CMK (cell line): ENCODE measurements at places on chromosomes 2 and 18.

- no peak for DNase-seq
Measured at GRCh38 chr2:129129087-129129486, 810.4 kb upstream of the HS6ST1 start.

DNA sequence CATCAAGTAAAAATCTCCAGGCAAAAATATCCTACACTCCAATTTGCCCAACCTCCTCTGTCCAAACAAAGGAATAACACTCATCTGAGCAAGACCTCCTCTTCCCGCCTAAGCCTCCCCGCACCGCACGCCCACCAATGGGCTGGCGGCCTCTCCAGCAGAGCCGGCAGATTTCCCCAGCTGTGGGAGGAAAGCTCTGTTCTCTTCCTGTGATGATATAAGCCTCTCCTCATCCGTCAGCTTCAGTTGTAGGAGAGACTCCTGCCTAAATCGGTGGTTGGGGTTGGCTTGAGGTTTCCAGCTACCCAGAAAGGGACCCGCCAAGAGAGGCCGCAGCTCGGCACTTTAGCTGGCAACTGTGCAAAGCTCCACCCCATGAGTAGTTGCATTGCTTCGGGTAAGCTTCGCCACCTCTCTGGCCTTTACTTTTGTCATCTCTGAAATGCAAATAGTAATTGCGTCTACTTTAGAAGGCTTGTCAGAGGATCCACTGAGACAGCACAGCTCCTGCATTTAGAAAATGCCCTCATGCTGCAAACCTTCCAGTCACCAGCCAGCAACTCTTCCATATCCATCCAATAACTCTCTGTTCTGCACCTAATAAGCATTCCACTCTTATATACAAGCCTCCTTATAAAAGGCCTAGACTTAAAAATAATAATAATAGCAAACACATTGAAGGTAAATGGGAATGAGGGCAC lies 146.4 kb downstream of the MYT1L start:
- no peak for DNase-seq

- no peak for DNase-seq
Measured at GRCh38 chr2:58714238-58714637, 473.1 kb upstream of the FANCL start.

DNA sequence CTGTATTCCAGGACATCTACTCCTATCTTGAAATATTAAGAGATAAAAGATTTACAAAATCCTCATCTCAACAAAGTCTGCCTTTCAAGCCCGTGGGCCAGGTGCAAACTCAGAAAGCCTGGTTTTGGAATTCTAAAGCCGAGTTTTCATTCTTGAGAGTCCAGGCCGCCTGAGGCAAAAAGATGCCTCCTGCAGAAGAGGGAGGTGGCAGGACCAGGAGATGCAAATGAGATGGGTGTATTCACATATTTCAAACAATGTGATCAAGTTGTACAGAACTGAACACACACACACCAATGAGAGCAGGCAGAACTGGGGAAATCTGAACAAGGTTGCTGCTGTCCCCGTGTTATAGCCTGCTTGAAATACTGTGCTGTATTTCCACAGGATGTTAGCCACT lies 7.7 kb upstream of the HS6ST1 start:
- no peak for DNase-seq

DNA sequence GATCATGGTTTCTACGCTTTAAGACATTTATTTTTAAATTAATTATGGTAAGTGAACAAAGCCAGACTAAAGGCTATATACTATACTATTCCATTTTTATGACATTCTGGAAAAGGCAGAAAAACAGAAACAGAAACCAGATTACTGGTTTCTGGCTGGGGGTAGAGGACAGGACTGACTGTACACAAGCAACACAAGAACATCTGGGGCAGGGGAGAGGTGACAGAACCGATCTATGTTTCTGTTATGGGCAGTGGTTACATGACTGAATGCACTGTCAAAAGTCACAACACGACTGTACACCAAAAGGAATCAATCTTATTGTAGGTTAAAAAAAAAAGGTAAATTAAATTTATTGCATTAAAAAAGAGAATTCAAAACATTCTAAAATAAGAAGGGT lies 64.7 kb downstream of the PTPN2 start:
- no peak for DNase-seq

GRCh38 chr18:2969695-2970094 lies 43.2 kb downstream of the LPIN2 start:
- DNase-seq, result no peak

DNA sequence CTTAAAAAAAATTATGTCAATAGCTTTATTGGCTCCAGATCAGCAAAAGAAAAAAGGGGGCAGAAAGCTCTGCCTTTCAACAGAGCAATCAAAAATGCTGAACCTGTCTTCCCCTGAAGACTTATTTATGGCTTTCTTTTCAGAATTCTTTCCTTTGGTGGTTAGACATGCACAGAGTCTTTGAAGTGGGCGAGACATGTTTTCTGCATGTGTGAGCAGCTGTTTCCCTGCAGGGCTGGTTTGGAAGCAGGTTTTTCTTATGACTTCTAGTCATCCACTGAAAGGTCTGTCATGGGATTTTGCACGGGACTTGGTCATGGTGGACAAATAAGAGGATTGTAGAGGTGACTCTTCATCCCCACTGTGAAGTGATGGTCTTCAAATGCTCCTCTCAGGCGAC lies 160.3 kb downstream of the VAPA start:
- no peak for DNase-seq

DNA sequence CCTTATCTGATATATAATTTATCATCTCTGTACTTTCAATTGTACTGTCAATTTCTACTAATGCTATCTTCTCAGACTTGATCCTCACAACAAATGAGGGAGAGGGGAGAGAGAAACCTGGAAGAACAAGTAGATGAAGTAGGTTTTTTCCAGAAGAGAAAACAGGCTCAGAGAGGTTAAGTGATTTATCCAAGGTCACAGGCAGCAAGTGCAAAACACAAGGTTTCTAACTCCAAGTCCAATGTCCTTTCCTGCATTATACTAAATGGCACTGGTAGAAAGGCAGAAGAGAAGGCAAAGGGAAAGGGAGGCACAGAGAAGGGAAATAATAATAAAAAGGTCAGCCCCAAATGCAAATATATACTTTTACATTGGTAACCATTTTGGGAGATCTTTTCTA lies 7.5 kb downstream of the MEX3C start:
- DNase-seq, result no peak

GRCh38 chr2:175097297-175097696 lies 70.7 kb downstream of the ATF2 start:
- DNase-seq, result no peak

- DNase-seq, result no peak
Measured at GRCh38 chr2:73414696-73415095, 29.1 kb downstream of the ALMS1 start.

- no peak for DNase-seq
Measured at GRCh38 chr2:197600306-197600705, 75.1 kb downstream of the RFTN2 start.

DNA sequence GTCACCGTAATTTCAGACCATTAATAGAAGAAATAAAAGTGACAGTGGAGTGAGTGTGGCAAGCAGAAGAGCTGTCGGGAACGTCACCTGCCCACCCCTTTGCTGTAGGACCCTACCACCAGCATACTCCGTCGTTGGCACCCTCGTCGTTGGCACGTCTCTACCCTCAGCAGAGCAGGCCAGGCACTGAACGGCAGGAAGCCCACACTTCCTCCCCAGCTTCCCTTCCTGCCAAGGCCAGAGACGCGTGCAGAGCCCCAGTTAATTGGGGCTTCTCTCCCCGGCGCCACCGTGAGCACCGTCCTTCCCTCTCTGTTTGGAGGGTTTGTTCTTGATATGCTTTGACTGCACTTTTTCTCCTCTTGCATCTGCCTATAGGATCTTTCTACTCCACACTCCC lies 27.0 kb upstream of the NFATC1 start:
- DNase-seq, result no peak

GRCh38 chr18:23972453-23972852 lies 42.1 kb upstream of the TTC39C start:
- no peak for DNase-seq

DNA sequence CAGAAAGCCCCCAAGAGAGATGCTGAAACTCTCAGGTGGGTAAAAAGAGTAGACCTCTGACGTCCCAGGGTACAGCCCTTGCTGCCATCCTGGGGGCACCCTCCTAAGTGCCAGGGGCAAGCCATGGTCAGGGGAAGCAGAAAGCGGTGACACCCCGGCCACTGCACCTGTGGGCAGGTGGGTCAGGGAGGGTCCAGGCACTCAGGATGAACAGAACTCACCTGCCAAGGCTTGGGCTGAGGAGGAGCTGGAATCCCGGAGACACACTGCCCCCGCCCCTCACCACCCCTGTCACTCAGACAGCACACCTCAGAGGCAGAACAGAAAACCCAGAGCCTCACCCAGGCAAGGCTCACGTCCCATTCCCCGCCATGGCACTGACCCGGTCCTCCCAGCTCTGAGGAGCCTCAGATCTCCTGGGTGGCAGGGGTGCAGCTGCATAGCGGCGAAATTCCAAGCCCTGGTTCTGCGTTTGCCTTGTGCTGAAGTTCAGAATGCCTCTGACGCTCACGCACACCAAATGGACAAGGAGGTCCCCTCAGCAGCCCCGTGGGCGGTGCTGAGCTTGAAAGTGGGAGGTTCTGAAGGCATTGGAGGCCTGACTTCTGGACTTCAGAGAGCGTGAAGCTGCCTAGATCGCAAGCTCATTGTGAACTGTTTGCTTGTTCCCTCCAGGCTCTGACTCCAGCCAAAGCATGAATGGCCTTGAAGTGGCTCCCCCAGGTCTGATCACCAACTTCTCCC lies 4.3 kb downstream of the GPR17 start:
- no peak for DNase-seq

- DNase-seq, result no peak
Measured at GRCh38 chr2:101200676-101201075, 49.5 kb upstream of the TBC1D8 start.

- no peak for DNase-seq
Measured at GRCh38 chr18:34595690-34596089, 114.4 kb upstream of the DTNA start.

DNA sequence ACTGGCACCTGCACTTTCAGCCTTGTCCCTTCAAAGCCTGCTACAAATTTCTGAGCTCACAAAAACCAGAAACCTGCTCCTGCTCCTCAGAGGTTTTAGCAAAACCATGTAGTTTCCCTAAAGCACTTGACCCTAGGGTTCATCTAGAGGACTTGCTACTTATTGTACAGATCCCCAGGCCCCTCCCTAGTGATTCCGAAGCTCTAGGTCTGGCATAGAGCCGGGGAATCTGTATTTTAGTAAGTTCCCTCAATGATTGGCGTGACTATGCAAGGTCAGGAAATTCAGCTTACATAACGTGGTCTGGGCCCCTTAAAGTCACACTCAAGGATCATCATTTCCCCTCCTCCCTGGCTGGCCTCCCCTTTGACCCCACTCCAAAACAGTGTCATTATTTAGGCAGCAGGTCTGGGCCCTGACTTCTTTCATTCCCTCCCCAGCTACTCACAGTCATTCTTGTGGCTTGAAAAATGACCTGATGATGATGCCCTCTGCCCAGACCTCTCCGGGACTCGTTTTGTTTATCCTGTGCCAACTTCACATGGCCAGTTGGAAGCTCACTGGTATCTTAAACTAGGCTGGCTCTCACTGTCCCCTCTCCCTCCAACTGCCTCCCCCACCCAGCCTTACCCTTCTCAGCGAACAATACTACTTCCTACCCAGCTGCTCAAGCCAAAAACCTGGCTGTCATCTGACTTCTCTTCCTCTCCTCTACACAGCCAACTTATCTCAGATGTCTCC lies 36.0 kb downstream of the WDFY1 start:
- no peak for DNase-seq

DNA sequence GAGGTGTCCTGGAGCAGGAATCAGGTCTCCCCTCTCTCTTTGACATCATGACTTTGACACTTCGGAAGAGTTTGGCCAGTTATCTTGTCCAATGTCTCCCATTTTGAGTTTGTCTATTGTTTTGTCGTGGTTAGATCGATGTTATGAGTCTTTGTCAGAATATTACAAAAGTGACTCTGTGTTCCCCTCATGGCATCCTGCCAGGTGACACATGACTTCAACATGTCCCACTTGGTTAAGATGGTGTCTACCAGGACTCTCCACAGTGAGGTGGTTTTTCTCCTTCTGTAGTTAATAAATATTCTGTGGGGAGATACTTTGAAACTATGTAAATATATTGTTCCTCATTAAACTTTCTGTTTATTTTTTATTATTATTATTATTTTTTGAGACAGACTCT lies 76.6 kb upstream of the BZW1 start:
- no peak for DNase-seq
